ENCODE measurements at places on chromosomes 4 and X. TPM values are rescaled to one million over a fixed set of nuclear protein-coding genes. Genes with fewer than 3 reads are reported as not detected.
A peak's percentile ranks its signal among the peaks of the same experiment; 100 is the strongest.

GRCh38 chrX:94492541-94492940 lies 818.5 kb downstream of the FAM133A start:
- no peak overlapping the region for H3K4me3 ChIP-seq
- no peaks in the 10 kb centered on the region for H3K27me3 ChIP-seq
- no peak overlapping the region for H3K27ac ChIP-seq
- H3K36me3 ChIP-seq, result no peaks in the 10 kb centered on the region
- no peak for DNase-seq

The CLCN4 gene
- 33.0 TPM for total RNA-seq

- no peak overlapping the region for H3K4me3 ChIP-seq
- H3K27me3 ChIP-seq, result no peaks in the 10 kb centered on the region
- H3K4me1 ChIP-seq, result no peaks in the 10 kb centered on the region
- H3K27ac ChIP-seq, result no peak overlapping the region
- DNase-seq, result no peak
- no peaks in the 10 kb centered on the region for H3K36me3 ChIP-seq
Observed at GRCh38 chr4:100162027-100162685, 28.1 kb downstream of the DDIT4L start.

- no peak overlapping the region for H3K27ac ChIP-seq
- no peak overlapping the region for H3K4me3 ChIP-seq
- H3K27me3 ChIP-seq, result no peaks in the 10 kb centered on the region
- DNase-seq, result no peak
- H3K36me3 ChIP-seq, result no peaks in the 10 kb centered on the region
Observed at GRCh38 chr4:124785645-124786044, 73.1 kb upstream of the ANKRD50 start.

DNA sequence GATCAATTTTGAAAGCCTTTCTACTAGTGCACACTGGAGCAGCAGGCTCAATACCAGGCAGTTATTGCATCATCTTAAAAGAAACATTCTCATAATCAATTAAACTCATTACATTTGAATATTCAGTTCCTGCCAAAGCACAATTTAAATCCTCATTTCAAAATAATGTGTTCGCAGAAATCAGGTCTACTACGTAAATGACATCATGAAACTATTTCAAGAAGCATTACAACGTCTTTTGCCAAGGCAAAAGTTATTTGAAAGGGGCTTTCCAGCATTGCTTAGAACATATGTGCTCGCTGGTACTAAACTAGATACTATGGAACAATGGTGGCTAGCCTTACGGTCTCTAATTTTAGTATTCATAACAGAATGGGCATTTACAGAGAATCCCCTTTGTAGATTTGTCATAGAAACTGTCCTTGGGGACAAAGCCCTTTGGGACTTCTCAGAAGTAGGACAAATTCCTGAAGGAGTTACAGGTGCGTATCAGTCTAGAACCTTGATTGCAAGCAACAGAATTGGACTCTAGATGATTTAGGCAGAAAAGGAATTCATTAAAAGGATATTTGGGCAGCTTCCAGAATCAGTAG lies 27.6 kb upstream of the HUWE1 start:
- no peak for DNase-seq
- peak overlapping the region; percentile 18 for H3K4me3 ChIP-seq
- H3K27ac ChIP-seq, result no peak overlapping the region
- peaks cover 22% of the 10 kb centered on the region for H3K27me3 ChIP-seq

The PCGF3 gene
- total RNA-seq, result 19.7 TPM
